AG10803 (cell line): ENCODE measurements at places on chromosomes 2 and 18.

DNA sequence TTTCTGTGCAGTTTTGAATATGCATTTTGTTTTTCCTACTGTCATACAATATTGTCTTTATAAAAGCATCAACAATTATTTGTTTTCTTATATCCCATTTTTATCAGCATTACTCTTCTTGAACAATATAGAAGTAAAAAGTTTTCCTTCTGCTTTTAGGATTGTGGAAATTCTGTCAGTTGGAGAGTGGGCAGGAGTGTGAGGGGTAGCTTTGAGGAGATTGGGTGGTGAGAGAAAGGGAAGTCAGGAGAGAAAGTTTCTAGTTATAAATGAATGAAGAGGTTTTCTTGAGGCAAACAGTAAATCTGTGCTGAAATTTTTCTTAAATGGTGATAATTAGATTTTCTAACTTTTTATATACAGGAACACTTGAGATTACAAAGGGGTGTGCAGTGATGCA, 151.7 kb upstream of the NOSTRIN start:
- DNase-seq = no peak

DNA sequence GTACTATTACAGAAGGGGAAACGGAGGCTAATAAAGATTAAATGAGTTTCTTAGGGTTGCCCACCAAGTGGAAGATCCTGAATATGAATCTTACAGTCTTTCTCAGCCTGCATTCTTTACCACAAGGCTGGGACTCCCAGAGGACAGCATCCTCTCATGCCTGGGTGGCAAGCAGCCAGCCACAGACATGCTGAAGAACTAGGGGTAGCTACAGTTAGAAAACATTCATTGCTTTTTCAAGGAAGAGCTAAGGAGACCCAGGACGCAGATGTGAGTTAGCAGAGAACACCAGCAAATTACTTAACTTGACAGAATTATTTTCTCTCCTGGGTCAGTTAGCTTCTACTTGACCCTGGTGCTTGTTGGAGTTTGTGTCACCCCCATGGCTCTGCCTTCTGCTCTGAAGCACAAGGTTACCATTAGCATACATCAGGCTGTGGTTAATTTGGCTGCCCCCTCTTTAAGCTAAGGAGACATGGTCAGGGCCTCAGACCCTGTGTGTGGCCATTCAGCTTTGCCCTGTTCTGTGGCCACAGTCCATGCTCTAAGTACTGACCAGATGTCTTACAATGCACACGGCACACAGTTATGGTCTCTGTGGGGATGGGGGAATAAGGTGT, 132.3 kb upstream of the TNP1 start:
- no peak for DNase-seq

GRCh38 chr2:207692206-207693065, 19.0 kb upstream of the CCNYL1 start:
- peak; percentile 24 for DNase-seq

DNA sequence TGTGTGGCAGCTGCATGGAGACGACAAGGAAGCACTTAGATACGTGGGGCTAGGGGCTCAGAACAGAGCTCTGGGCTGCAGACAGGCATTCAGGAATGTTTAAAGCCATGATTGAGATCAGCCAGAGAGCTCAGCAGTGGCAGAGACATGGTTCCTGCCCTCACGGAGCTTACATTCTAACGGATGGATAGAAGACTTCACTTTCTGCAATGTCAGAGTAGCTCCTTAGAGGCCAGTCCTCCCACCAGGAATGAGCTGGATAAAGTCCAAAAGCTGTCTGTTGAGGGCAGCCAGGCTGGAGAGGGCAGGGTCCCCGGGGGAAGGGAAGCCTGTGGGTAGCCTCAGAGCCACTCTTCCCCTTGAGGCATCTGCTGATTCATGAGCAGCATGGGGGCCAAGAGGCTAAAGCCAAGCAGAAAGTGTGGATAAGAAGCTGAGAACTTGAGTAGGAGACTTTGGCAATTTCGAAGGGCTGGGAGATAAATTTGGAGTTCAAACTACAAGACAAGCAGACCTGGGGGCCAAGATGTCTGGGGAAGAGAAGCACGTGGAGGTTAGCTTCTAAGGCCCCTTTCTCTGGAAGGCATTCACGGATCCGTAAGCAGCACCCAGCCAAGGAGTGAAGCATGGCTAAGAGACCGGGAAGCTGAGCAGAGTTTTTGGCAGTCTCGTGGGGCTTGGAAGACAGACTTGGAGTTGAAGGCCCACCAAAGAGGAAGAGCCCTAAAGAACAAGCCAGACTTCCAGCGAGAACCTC, 9.7 kb upstream of the CIB4 start:
- DNase-seq = no peak

- no peak for DNase-seq
These were observed 634.9 kb upstream of the PIK3C3 start for GRCh38 chr18:41320100-41320499.

DNA sequence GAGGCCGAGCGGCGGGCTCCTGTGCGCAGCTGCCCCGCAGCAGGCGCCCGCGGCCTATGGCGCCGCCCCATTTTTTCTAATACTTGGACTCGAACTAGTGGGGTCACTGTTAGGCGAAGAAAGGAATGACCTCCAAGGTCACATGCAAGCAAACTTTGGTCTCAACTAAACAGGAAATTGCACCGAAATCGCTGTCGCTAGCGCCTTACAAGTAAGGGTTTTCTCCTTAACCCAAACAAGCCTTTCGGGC, 339 bp downstream of the ACAA2 start:
- peak; percentile 34 for DNase-seq

GRCh38 chr2:169438466-169439072, 40.7 kb upstream of the BBS5 start:
- no peak for DNase-seq

DNA sequence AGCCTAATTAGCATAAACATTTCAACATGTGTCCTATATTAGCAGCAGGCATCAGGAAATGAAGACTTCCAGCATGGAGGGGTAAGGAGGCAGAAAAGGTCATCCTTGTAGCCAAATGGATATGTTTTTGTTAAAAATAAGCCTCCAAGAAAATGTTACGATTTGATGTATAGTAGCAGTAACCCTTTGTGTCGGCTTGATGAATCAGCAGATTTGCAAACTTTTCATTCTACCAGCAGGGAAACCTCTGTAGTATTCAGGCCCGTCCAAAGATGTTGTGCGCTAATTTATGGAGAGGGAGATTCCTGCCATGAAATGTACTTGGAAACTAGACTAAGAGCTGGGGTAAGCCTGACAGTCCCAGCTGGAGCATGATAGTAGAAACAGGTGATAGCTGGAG, 780.8 kb upstream of the KLHL29 start:
- no peak for DNase-seq

DNA sequence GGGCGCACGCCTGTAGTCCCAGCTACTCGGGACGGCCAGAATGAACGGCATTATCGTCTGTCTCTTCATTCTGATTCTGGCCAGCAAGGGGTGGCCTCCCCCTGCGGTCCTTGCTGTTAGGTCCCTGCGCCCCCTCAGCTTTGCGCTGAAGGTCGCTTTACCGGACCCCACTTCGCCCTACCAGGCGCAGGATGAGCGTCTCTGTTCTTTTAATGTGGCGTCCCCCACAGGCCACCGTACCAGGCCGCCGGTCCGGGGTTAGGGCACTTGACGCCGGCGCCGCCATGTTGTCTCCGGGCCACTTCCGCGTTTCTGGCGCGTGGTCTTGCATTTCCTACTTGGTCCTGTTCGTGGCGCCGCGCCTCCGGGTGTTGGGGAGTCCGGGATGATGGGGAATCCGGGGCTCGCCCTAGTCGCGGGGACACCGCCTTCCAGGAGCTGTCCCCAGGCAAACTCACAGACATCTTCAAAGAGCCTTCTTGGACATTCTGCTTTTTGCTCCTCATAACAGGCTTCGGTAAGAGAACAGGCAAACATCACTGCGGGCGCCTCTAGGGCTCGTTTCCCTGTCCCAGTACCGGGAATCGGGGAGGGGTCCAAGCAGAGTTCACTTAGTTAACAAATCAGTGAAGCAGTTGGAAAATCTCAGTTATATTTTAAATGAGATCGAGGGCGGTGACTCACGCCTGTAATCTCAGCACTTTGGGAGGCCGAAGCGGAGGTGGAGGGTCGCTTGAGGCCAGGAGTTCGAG, 8.5 kb upstream of the NARS1 start:
- peak; percentile 94 for DNase-seq

GRCh38 chr2:130387804-130388203, 31.9 kb downstream of the PTPN18 start:
- no peak for DNase-seq

DNA sequence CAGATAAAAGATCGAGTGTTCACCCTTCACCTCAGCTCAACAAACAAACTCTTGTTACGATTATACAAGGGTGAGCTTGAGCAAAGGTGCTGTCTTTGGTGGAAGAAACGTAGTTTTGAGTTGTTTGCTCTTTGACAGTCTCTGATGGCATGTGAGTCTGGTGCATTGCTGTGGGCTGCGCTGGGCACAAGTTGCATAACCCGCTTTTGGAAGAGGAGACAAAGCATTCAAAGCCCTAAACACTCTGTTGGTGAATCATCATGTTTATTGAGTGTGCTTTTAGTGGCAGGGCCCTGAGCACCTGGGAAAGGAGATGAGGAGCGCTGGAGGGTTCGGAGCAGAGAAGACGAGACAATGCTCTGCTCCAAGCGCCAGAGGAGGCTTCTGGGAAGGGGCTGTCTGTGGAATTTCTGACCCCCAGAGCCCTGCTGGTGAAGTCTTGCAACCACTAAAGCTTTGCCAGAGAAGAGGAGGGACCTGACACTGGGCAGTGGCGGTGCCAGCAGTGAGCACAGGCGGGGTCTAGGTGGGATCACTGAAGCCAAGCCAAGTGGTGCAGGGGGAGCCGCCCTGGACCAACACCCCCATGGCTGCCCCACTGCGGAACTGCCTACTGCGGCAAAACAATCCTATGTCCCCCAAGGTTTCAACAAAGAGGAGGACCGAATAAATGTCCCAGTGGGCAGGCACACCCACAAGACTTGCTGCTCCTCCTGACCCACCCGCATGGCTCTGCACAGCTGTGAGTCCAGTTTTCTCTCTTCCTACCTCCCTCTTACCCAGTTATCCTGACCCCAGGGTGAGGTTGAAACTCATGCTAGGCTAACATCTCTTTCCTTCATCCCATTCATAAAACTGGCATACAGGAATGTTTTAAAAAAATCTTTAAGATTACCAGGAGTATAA, 64.0 kb downstream of the TNFRSF11A start:
- DNase-seq = peak; percentile 4

GRCh38 chr2:83725735-83726134, 733.3 kb downstream of the SUCLG1 start:
- no peak for DNase-seq

- DNase-seq = no peak
These were observed 252.2 kb upstream of the CDH7 start for GRCh38 chr18:65498605-65499004.

DNA sequence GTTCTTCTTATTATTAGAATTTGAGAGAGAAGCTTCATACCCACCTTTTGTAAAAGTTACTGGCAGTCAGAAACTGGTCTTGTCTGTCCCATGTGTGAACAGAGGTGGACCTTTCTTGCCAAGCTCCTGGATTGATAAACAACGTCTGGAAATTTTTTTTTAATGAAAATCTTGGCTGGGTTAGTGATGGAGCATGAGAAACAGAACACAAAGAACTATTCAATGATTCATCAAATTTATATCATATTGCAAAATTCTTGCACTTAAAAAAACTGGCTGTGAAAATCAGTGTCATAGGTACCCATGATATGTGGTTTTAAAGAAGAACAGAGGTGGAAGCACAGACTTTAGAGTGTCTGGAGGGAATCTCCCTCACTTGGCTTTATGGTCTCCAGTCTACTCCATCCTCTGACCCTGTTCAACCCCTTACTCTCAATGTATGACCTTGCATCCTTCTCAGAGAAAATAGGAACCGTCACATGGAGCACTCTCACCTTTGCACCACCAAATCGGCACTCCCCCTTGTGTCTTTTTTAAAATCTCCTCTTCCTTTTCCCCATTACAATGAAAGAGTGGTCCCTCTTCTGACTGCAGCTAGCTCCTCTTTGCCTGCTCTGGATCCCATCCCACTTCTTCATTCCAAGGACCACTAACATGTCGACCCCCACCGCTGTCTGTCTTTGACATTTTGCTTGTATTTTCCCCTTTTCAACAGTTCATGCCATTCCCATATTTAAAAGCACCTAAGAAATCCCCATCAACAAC, 58.2 kb downstream of the COPS8 start:
- peak; percentile 87 for DNase-seq

DNA sequence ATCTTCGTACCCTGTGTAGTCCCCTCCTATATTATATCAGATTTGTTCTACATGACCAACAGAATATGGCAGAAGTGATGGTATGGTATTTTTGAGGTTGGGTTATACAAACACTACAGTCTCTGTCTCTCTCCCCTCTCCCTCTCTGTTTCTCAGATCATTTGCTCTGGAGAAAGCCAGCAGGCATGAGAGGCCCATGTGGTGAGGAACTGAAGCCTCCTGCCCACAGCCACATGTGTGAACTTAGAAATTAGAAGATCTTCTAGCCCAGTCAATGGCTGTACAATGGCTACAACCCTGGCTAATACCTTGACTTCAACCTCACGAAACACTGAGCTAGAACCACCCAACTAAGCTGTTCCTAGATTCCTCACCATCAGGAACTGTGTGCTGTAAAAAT, 250.6 kb downstream of the SMAD2 start:
- no peak for DNase-seq

DNA sequence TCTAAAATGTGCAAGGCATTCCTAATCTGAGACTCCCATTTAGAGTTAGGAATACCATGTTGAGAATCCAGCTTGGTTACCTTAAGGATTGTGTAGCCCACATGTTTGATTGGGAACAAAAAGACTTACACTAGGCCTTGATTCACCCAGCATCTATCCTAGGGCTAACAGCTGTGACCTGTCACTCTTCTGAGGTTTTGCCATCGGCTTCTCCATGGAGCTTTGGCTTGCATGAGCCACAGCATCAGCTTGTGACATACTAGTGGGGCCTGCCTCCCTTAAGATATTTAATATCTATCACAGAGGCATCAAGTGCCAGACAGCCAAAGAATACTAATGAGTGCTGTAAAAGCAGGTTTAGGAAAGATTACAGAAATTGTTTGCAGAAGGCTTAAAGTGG, 241.3 kb upstream of the UBE2E3 start:
- no peak for DNase-seq

DNA sequence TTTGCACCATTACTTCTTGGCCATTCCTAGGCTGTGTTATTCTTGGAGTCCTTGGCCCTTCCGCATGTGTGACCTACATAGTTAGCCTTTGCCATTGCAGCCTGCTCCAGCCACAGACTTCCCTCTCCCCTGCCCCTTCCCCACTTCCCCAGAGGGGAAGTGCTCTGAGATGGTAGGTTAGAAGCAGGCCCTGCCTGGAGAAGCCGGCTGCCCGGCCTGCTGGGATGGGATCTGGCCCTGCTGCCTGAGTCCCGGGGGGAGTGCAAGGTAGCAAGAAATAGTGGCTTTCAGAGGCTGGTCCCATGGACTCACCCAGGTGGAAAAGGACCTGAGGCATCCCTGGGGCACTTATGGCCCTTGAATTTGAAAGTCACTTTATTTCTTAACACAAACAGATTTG, 28.4 kb upstream of the OTOF start:
- no peak for DNase-seq

DNA sequence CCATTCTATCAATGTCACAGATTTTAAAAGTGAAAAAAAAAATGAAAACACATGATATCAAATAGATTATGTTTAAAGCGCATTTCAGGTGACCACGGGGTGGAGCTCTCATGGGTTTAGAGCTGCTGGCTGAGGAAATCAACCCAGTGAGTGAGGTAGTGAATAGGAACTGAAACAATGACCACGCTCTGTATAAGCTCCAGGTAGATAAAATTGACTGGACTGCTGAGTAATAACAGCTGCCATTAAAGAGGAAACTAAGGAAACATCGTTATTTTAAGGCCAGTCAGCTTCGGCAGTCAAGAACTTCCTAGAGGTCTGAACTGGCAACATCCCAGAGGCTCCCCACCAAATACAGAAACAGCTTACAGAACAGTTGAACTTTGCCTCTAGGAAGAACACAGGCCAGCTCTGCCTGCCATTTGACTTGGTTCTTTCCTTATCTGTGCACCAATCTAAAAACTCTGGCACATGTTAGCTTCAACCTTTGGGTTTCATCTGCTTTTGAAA, 185.9 kb downstream of the PDE1A start:
- DNase-seq = peak; percentile 12
